Activated CD4-positive, alpha-beta T cell treated with anti-CD3 and anti-CD28 coated beads for 36 hours (primary cell): ENCODE measurements at places on chromosomes 5 and 9. TPM values are rescaled to one million over a fixed set of nuclear protein-coding genes. Genes with fewer than 3 reads are reported as not detected.

GRCh38 chr9:15421990-15422371 is 695 bp upstream of the SNAPC3 start:
- no peak for DNase-seq

GRCh38 chr5:35664584-35664983 is 46.9 kb downstream of the SPEF2 start:
- DNase-seq, result no peak

DNA sequence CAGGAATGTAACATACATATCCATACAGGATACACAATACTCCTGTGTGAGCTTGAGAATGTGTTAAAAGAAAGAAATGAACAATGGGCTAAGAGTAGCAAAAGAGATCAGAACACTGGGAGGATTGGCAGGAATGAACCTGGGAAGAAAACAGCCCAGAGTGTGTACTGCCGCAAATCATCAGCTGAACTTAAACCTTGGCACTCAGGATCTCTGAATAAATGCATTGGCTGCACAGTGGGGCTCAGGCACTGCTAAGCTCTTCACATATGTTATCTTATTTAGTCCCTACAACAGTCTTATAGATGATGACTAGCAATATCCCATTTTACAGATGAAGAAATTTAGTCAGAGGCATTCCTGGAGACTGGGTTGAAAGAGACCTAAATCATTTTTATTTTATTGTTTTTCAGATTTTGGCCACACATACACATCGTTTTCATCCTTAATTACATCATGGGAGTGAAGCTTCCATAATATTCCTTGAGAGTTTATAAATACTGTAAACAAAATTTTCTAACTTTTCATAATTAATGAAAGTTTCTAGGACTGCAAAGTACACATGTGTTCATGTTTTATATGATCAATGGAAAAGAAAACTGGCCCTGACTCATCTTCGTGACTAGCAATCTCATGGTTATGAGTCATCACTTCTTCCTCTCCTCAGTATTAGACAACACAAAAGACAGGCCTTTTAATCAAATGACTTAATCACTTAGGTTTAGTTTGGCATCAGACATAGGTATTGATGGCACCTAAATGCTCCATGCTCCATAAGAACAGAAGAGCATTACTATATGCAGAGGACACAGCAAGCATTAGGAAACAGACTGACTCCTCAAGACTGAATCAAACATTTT is 59.2 kb downstream of the CDH18 start:
- DNase-seq, result no peak

DNA sequence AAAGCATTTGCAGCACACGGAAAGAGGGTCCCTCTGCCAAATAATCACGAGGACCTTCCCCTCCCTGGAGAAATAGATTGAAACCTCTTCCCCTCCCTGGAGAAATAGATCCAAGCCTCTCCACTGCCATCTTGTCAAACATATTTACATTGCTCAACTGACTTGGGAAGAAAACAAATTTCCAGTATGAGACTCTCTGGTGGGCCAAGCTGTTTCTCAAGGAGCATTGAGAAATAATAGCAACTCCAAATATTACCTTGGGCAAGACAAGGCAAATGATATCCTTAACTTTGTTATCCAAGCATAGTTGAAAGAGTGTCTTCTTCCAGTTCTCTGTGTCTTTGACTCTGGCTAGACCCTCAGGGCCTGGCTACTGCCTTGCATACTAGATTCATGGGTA is 45.2 kb upstream of the PALM2AKAP2 start:
- DNase-seq, result no peak

DNA sequence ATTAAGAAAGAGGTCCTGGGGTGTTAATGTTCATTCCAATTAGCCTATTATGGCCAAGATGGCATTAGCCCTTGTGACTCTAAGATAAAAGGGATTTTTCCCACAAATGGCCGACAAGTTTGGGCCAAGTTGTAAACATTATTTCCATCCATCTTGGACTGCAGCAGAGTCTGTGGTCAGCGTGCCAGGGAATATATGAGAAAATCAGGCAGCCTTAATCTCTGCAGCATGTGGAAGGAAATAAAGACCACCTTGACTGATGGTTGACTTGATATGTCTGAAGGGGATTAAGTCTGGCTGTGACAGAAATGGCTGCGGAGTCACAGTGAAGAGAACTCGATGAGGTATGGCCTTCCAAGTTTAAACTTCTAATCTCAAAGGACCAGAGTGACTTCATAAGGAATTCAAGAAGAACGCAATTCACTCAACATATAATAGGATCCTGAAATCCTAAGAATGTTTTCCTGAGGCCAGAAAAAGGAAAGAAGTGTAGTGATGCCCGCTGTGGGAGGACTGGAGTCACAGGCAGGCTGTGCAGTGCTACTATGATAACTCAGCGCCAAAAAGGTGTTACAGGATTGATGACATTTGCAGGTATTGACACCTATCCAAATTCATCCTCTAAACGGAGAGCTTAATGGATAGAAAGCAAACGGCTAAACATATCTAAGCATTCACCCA is 287.1 kb downstream of the SEC61B start:
- DNase-seq, result no peak

GRCh38 chr5:115369430-115370144 is 73.1 kb upstream of the CCDC112 start:
- DNase-seq, result no peak

DNA sequence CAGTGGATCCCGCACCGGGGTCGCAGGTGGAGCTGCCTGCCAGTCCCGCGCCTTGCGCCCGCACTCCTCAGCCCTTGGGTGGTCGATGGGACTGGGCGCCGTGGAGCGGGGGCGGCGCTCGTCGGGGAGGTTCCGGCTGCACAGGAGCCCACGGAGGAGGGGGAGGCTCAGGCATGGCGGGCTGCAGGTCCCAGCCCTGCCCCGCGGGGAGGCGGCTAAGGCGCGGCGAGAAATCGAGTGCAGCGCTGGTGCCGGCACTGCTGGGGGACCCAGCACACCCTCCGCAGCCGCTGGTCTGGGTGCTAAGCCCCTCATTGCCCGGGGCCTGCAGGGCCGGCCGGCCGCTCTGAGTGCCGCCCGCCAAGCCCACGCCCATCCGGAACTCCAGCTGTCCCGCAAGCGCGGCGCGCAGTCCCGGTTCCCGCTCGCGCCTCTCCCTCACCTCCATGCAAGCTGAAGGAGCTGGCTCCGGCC is 120.6 kb upstream of the MEF2C start:
- no peak for DNase-seq

DNA sequence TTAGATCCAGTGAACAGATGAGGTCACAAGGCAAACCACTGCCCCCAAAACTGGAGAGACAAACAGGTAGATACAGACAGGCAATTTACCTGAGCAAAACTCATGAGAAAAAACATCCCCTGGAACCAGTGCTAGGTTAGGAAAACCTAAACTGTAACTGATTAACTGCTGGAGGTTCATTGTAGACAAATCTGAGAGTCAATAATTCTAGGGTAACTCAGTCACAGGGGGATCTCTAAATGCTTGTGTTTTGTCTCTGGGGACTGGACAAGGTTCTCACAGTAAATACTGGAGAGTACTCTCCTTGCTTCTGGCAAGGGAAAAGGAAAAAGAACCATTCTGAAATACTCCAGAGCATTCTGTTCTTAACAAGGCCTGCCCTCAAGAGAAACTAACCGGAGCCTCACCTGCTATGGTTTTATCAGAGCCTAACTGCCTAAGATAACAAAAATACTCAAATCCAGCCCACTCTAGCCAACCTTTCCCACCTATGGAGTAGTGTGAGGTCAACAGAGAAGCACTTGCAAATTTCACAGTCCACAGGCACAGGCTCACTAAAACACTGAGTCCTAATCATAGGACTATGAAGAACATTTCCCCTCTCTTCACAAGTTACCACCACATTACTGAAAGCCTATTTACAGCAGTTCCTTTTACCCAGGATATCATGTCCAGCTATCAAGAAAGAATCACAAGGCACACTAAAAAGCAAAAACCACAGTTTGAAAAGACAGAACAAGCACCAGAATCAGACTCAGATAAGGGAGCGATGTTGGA is 139.9 kb upstream of the ACOT12 start:
- DNase-seq, result no peak

DNA sequence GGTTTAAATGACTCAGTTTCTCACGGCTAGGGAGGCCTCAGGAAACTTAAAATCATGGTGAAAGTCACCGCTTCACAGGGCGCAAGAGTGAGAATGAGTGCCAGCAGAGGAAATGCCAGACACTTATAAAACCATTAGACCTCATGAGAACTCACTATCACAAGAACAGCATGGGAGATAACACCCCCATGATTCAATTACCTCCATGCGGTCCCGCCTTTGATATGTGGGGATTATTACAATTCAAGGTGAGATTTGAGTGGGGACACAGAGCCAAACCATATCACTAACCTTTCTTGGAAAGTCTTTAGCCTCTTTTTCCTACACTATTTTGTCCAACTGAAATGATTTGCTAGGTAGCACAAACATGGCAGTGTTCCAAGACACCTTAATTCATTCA is 533.9 kb upstream of the NUDT12 start:
- DNase-seq, result no peak

GRCh38 chr9:127418037-127418471 is 6.1 kb upstream of the ZNF79 start:
- peak; percentile 69 for DNase-seq

- DNase-seq, result no peak
Observed at GRCh38 chr5:14444161-14444560, 137.4 kb upstream of the OTULINL start.

DNA sequence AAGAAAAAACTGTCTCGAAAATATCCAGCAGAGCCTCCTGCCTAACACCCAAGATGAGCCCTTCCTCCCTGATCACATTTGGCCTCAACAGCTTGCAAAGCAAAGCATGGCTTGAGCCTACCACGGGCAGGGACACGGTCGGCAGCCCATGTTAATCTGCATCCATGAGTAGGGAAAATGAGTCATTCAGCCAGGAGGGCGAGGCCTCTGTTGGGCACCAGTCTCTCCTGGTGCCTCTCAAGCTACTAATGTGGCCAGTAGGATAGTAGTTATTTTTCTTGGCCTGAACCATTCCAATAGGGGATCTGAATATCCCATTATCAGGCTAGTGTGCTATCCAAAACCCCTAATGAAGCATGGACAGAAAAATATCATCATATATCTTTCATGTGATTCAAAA is 43.0 kb upstream of the SHB start:
- DNase-seq, result no peak

DNA sequence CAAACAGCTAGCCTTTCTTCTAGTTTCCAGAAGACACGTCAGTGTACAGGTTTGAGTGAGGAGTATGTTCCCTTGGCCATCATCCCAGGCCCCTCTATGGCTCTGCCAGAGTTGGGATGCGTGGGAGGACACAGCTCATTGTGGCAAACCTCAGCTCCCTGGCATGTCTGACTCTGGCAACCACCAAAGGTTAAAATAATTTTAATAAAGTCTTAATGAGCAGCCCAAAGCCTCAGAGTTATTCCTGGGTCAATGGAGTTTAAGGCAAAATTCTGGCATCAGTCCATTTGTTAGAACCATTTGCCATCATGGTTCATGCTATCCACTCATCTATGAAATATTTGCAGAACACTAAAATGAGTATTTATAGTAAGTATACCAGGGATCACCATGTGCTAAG is 79.8 kb upstream of the PAPPA start:
- no peak for DNase-seq

DNA sequence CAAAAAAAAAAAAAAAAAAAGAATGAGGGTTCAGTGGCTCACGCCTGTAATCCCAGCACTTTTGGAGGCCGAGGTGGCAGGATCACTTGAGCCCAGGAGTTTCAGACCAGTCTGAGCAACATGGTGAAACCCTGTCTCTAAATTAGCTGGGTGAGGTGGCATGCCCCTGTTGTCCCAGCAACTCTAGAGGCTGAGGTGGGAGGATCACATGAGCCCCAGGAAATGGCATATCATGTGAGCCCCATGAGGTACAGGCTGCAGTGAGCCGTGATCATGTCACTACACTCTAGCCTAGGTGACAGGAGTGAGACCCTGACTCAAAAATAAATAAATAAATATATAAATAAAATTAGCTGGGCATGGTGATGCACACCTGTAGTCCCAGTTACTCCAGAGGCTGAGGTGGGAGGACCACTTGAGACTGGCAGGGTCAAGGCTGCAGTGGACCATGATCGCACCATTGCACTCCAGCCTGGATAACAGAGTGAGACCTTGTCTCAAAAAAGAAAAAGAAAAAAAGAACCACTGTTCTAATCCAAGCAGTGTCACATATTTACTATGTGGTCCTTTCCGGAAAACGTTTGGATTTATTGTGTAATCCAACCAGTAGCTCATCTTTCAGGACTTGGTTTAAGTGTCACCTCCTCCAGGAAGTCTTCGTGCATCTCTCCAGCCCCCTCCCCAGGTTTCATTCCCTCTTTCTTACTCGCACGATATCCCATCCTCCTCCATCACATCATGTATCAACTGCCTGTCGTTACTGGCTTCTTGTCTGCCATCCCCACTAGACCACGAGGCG is 12.3 kb upstream of the SPOUT1 start:
- no peak for DNase-seq

GRCh38 chr5:127352068-127352467 is 61.5 kb downstream of the MEGF10 start:
- DNase-seq, result no peak

DNA sequence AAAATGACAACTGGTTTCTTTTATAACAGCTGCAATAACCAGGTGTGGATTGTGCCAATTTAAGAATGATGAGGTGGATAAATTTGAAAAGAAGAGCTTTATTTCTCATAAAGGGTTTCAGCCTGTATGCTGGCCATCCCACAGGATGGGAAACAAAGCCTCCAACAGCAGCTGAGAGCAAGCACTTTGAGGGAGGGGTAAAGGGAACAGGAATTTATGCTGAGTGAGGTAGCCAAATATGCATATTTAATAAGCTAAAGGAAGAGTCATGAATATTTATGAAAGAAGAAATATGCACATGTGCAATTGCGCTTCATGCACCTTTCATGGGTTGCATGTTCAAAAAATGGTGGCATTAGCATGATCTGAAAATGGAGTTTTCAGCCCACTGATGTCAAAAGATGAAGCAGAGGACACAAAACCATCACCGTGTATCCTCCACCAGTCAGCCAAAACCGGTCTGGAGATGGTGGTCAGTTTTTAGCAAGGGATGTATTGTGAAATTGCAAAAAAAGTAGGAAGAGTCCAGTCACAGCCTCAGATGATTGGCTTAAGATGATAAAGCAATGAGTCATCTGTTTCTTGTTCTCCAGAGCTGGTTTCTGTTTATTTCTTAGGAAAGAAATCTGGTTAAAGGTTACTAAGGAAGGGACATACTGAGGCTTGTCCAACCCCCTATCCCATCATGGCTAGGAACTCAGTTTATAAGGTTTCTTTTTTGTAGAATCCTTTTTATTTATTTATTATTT is 47.9 kb downstream of the DEPDC1B start:
- DNase-seq, result no peak

DNA sequence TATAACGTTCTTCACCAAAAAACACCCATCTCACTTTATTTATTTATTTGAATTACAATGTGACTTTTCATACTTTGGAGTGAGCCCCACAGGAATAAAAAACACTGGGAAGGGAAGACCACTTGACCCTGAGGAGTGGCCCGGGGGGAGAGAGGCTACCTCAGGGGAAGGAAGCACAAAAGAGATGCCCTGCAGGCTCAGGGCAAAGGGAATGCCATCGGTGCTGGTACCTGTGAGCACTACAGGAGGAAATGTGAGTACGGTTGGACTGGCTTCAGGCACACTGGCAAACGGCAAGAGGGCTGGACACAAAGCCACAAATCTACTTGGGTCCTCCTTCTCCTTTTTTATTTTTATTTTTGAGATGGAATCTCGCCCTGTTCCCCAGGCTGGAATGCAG is 363.9 kb upstream of the KLF4 start:
- DNase-seq, result no peak

Gene EQTN
- not detected for total RNA-seq

Gene ZBTB5
- total RNA-seq, result 9.1 TPM

Gene KCNV2
- not detected for total RNA-seq

Gene LRRC19
- total RNA-seq, result not detected

Gene MYORG
- 2.3 TPM for total RNA-seq

Gene CCL27
- 0.23 TPM for total RNA-seq
